Breast epithelium (tissue), 4 donors: ENCODE measurements at places on chromosomes 5 and 9.

DNA sequence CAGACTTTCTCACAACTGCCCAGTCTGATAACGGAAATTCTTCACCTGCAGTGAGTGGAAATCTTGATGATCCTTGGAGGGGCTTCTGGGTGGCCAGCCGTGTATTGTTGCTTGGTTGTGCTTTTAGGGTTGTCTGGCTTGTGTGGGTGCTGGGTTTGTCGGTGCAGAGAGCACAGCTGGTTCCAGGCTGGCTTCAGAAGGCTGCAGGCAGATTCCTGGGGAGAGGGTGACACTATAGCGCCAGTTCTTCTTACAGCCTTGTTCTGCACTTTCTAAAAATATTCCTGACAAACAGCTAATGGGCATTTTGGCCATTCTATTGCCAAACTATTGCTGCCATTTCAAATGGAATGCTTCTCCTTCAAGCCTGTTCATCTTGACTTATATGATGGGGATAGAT lies 99.3 kb downstream of the PDZD2 start:
- no peak for DNase-seq

DNA sequence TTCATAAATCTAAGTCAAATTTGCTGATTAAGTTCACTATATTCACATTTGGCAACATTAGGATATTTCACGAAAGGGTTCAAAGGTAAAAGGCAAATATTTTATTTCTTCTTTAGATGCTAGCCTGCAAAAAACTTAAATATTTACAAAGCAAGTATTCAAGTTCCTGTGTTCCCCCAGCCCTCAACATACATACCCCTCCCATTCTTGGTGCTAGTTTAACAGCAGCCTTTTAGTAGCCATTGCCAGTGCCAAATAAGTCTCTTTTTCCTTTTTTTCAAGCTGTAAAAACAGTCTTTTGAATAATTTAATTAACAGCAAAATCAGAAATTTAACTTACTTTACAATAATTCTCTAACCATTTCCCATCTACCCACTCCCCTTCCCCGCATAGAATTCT lies 288.5 kb upstream of the TMEM161B start:
- DNase-seq, result no peak

- no peak for DNase-seq
Measured at GRCh38 chr9:96177005-96177718, 124.8 kb downstream of the HSD17B3 start.

DNA sequence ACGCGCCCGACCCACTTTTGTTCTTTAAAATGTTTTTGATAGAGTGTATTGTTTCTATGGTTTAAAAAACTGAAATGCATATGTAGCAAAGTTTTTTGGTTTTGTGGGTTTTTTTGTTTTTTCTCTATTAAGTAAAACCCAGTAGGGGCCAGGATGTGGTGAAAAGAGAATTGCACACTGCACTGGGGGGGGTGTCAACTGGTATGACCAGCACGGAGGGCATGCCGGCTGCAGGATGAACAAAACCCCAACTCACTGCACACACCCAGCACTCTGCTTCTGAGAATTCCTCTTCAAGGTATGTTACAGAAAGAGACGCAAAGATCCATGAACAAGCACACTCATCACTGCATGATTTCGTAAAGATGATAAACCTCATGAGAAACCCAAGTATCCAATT lies 75.0 kb downstream of the STK10 start:
- no peak for DNase-seq

DNA sequence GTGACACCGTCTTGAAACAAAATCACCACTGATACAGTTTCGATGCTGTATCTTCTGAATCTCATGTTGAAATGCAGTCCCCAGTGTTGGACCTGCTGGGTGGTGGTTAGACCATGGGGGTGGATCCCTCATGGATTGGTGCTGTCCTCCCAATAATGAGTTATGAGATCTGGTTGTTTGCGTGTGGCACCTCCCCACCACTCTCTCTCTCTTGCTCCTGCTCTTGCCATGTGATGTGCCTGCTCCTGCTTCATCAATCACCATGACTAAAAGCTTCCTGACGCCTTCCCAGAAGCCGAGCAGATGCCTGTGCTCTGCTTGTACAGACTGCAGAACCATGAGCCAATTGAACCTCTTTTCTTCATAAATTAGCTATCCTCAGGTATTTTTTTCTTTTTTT lies 15.2 kb upstream of the C5orf15 start:
- no peak for DNase-seq

GRCh38 chr5:172438319-172438668 lies 16.0 kb downstream of the SH3PXD2B start:
- no peak for DNase-seq

GRCh38 chr5:6026766-6027406 lies 351.5 kb downstream of the MED10 start:
- no peak for DNase-seq

DNA sequence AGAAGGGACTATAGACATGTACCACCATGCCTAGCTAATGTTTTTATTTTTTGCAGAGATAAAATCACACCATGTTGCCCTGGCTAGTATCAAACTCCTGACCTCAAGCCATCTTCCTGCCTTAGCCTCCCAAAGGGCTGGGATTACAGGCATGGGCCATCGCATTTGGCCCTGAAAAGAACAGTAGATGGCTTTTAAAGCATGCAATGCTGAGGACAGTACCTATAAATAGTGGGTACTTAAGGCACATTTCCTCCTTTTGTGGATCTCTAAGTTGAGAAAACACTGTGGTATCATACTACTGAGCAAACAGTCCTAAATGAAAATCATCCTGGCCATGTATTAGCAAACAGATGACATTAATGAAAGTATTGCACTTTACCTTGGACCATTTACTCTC lies 119.4 kb downstream of the TTC39B start:
- no peak for DNase-seq

- DNase-seq, result no peak
Measured at GRCh38 chr5:121870489-121870888, 18.8 kb downstream of the FTMT start.

DNA sequence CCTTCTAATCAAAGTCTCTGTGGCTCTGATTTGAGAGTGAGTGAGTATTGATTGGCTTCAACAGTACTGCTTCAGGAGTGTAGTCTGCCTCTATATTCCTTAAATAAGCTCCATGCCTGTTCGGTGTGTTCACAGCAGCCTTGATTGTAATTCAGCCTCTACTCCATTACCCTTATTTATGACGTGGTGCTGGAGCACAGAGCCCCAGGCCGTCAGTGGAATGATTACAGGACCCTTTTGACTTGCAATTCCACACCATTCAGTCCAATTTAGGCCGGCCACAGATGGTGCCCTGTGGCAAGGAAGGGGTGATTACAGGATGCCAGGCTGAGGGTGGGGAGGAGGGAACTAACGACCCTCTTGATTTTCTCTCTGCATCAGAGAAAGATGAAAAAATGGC lies 110.3 kb downstream of the ASTN2 start:
- no peak for DNase-seq

- DNase-seq, result peak; percentile 43
Measured at GRCh38 chr9:36407122-36407723, 7.2 kb upstream of the RNF38 start.

- no peak for DNase-seq
Measured at GRCh38 chr9:107472581-107473340, 16.8 kb downstream of the KLF4 start.

- no peak for DNase-seq
Measured at GRCh38 chr9:92563116-92564100, 27.6 kb upstream of the ECM2 start.

- DNase-seq, result no peak
Measured at GRCh38 chr5:62533597-62533996, 45.0 kb upstream of the LRRC70 start.

DNA sequence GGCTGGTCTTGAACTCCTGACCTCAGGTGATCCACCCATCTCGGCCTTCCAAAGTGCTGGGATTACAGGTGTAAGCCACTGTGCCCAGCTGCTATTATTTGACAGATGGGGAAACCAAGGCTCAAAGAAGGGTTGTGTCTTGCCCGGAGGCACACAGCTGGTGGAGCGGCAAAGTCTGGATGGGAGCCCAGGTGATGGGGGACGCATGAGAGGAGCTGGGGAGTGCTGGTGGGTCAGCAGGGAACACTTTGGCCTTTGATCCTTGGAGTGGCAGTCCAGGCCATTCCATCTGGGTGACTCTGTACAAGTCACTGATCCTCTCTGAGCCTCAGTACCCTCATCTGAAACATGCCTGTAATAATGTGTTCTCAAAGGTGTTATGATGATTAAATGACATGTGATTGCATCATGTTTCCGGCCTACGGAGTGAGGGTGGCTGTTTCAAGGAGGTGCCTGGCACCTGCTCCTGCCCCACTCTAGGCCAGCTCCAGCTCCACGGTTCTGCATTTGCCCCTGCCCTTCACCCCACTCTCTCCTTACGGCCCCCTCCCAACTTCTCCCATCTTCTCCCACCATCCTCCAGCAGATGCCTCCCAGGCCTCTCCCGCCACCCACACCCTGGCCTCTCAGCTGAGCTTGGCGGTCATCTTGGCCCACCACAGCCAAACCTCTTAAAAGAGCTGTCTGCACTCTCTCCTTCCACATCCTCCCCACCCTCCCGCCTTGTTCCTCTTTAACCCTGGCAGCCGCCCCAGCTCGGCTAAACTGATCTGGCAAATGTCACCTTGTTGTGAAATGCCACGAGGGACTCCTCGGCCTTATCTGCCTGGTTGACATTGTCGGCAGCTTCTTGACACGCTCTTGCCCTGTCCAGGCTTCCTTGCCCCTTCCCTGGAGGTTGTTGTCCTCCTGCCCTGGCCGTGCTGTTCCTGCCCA lies 5.5 kb upstream of the DBN1 start:
- peak; percentile 71 for DNase-seq

GRCh38 chr5:16612007-16612406 lies 4.8 kb downstream of the RETREG1 start:
- DNase-seq, result no peak

- no peak for DNase-seq
Measured at GRCh38 chr9:91805031-91805430, 145.0 kb downstream of the ROR2 start.

GRCh38 chr5:167049771-167050567 lies 1241.5 kb upstream of the WWC1 start:
- DNase-seq, result no peak

DNA sequence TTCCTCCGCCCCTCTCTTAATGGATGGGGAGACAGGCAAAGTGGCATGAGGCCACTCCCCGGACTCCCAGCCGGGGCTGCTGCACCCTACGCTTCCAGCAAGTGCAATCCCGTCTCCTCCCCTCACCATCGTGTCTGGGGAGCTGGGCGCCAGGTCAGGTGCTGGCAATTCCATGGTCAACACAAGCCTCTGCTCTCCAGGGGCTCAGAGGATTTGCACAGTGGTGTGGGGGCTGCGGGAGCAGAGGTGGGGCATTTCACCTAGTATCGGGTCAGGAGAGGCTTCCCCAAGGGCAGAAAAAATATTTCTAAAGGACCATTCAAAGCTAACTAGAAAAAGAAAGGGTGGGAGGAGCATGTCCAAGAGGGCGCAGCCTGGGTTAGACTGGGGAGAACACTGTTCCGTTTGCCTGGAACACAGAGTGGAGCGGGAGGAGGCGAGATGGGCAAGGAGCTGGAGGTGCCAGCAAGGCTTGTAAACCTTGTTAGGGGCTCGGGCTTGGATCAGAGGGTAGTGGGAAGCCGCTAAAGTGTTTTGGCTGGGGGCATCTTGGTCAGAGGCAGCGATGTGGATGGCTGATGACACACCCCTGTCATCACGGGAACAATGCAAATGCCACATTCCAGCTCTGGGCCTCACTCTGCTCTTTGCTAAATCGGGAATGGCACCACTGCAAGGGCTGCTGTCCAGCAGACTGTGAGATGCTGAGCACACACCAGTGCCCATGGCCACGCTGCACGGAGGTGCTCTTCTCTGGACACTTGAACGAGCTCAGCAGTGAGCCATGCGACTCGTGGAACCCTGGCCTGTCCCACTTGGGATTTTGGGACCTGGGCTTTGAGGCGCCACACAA lies 191.7 kb downstream of the CDK5RAP2 start:
- no peak for DNase-seq

DNA sequence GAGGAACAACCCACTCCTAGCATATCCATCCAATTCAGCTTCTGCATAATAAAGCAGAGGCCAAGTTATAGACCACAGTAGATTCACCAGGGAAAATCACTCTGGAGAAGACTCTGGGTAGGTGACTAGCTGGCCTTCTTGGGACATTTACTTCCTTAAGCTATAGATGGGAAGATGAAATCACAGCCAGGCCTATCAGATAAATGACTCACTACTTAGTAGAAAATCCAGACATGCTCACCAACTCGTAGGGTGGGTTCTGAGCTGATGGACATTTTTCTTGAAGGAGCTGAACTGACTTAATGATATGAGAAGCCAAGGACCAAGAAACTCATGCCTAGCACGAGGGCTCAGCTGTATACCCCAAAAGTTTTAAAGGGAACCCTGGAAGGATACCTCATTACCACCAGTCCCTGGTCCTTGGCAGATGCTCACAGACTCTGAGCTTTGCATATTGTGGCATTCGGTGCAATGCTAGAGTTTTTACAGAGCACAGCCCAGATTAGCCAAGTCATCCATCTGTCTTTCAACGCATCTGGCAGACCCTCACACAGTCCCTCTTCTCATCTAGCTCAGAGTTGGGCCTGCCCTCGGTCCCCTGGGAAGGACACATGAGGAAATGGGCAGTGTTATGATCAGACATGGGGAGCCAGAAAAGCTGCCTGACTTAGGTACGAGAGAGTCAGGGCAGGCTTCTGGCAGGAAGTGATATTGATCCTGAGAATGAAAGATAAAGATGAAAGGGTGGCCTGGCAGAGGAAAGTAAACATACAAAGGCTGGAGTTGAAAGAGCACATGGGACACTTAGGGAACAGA lies 15.0 kb downstream of the ACSL6 start:
- no peak for DNase-seq

DNA sequence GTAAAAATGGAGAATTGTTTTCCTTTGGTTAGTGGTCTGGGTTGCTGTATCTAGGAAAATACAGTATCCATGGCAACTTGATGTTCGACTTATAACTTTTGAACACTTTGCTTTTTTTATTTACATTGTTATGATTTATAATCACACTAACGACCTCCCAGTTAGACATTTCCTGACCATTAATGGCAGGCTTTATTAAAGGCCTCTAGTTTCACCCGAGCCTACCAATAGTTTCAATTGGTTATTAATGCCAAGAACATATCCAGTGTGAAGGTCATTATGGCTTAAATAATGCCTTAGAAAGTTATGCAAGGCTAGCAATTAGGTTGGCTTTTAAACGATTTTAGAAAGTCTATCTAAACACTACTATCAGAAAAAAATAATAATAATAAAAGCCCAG lies 452.0 kb downstream of the DMRTA1 start:
- no peak for DNase-seq

GRCh38 chr9:127562841-127563401 lies 49.2 kb upstream of the STXBP1 start:
- no peak for DNase-seq

DNA sequence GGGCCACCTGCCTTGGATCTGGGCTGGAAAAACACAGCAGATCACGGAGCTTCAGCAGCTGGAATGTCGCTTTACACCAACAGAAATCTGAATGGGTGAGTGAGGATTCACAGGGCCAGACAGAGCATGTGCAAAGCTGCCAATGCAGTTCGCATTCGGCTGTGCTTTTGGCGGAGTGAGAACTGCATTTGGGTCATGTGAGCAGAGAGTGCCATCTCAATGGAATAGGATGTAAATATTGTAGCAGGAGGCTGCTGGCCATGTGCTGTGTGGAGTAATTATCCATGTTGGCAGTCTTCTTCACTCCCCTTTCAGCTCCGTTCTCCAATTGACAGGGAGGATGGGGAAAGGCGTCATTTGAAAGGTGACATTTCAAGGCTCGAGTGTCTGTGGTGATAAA lies at the start of gene ANKRD55:
Gene ANKRD55 (minus strand): TSS at position 101 of the 400 bp plus-strand sequence. CDS start 417 bp downstream, outside the sequence.
- DNase-seq, result no peak
